ENCODE measurements at places on chromosomes 4 and X. TPM values are rescaled to one million over a fixed set of nuclear protein-coding genes. Genes with fewer than 3 reads are reported as not detected.

WAS gene
- total RNA-seq: not detected

ITGB1BP2 gene
- total RNA-seq: 0.74 TPM

TSPYL2 gene
- total RNA-seq: 8.1 TPM

ARHGAP4 gene
- total RNA-seq: 1.3 TPM

TLR8 gene
- not detected for total RNA-seq

CT45A2 gene
- total RNA-seq: not detected

FREM3 gene
- not detected for total RNA-seq

CXCL8 gene
- 17.8 TPM for total RNA-seq

TRPC3 gene
- total RNA-seq: 0.07 TPM

GSTCD gene
- 6.7 TPM for total RNA-seq

ABLIM2 gene
- 0.58 TPM for total RNA-seq

ACE2 gene
- not detected for total RNA-seq

PNMA6A gene
- total RNA-seq: 4.8 TPM

AP1S2 gene
- total RNA-seq: 6.3 TPM

GPRASP2 gene
- 6.7 TPM for total RNA-seq

CYP2U1 gene
- 1.4 TPM for total RNA-seq

FGB gene
- 13.0 TPM for total RNA-seq

GPRASP1 gene
- 0.30 TPM for total RNA-seq

TCEAL6 gene
- not detected for total RNA-seq

SMIM31 gene
- 0.07 TPM for total RNA-seq

CAPN6 gene
- not detected for total RNA-seq

ITIH6 gene
- total RNA-seq: not detected

CDX4 gene
- not detected for total RNA-seq

MAGEB2 gene
- total RNA-seq: not detected

MGAT4D gene
- not detected for total RNA-seq
